ENCODE measurements at places on chromosomes 2 and 18.

DNA sequence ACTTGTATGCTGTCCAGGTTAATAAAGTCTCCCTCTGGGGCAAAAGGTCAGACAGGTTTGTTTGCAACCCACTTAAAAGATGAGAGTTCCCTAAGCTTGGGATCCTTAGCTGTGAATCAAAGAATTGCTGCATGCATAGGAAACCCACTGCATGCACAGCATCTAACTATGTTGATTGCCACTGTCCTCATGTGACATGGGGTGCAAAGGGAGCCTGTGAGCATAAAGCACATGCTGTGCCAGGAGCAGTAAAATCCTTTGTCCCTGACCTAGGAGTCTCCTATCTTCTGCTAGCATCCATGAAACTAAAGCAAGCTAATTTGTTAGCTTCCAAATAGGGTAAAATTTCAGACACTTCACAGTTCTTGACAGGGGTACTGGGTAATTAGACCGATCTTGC, 13.8 kb downstream of the METTL4 start:
- no peak for DNase-seq

DNA sequence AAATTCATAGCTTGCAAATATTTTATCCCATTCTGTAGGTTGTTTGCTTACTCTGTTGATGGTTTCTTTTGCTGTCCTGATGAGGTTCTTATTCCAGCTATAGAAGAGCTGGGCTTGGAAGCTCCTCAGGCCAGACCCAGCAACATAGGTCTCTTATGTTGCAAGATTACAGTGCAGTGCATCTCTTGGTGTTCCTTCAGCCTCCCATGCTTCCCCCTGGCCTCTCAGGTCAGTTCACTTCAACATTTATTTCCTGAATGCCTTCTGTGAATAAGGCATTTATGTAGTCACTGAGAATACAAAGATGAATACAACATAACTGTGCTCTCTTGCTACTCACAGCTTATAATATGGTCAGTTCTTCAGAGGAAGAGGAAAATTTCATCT, 179.0 kb upstream of the SLC39A10 start:
- DNase-seq: no peak

- DNase-seq: no peak
Observed at GRCh38 chr18:9764011-9764481, 55.9 kb downstream of the RAB31 start.

DNA sequence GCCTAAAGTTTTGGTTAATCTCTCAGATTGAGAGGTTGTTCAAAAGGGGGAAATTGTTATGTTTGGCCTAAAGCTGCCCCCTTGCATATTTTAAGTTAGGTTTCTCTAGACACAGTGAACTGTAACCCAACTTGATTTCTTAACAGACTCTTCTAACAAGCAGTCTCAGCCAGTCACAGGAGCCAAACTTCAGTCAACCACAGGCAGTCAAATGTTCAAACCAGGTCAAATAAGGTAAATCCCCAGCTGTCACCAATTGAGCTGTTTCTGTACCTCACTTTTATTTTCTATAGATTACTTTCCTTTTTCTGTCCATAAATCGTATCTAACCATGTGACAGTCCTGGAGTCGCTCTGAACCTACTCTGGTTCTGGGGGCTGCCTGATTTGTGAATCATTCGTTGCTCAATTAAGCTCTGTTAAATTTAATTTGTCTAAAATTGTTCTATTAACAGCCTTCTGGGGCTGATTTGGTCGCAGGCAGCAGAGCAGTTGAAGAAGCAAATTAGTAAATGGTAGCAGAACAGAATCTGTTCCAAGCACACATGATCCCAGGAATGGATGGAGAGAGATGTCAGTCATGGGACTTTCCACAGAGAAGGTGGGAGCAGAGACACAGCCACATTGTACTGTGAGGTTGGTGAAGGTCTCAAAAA, 16.4 kb upstream of the NFU1 start:
- DNase-seq: no peak

DNA sequence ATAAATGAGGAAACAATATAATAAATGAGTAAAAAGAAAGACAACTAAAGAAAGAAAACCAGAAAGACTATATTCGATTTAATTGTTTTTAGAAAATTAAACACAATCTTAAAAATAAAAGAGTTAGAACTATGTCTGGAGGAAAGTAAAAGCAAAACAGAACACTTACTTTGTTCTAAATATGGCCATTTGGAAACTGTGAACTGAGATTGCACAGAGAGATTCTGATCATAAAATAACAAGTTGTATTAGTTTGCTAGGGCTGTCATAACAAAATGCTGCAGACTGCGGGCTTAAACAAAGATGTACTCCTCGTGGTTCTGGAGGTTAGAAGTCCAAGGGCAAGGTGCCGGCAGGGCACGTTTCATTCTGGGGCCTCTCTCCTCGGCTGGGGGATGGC, 128.1 kb upstream of the AQP4 start:
- no peak for DNase-seq

- DNase-seq: no peak
Observed at GRCh38 chr2:39368846-39369245, 68.2 kb downstream of the MAP4K3 start.

DNA sequence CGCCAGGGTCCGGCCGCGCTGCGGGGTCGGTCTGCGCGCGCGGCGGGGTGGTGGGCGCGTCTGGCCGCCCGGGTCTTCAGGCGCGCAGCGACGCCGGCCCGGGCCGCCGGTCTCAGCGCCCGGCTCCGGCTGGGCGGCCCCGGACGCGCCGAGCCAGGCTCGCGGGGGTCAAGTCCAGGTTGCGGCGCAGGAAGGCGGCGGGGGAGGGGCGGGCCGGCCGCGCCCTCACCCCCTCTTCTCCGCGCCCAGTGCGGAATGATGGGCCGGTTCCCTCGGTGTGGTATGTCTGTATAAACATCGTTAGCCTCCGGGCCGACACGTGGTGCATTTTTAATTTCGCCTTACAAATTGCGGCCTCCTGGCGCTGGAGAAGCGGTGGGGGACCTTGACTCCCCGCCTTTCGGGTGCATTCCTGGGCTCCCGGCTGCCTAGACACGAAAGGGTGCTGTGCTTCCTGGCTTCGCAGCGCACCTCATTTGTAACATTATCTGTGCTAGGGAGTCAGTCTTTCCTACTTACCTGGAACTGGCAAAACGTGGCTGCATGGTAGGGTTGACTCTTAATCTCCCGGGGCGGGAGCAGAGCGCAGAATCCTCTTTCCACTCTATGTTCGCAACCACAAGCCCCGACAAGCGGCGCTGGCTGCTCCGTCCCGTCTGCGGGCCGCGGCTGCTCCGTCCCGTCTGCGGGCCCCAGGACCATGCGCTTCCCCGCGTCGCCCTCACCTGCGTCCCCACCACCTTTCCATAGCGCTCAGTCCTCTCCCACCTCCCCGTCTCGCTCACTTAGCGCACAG, 69.0 kb downstream of the CTAGE1 start:
- DNase-seq: no peak

DNA sequence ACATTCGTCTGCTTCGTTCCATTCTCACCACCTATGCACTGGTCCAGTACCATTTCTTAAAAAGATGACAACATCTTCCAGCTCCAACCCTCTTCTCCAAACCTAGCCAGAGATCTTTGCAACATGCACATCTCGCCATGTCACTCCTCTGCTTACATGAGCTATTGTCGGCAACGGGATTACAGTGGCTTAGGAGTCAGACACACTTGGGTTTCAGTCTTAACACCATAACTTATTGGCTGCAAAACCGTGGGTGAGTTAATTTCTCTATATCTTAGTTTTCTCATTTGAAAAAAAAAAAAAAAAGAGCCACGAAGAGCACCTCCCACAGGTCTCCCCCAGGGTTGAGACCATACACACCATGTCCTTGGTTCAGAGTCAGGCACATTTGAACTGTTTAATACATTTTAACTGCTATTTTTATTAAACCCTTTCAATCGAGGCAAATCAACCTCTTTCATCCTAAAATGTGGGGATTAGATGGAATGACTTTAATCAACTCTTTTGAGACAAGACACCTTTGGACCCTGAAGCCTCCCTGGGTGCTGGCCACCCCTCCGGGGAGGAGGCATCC, 889 bp downstream of the ANKRD29 start:
- DNase-seq: no peak

DNA sequence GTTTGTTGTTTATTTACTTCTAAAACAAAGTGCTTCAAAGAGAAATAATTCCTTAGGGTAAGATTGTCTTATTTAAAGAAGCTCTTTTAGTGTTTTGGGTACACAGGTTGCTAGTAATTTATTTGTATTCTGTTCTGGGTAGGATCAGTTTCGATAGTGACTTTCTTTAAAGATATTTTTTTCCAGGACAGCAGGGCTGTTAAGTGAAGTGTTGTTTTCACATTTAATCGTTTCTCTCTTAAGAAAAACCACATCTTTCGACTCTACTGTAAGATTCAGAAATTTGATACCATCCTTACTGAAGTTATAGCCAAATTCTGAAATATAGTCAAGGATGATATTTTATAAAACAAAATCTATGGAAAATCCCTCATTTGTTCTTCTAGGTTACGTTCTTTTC, 17.8 kb downstream of the TNFRSF11A start:
- DNase-seq: no peak

DNA sequence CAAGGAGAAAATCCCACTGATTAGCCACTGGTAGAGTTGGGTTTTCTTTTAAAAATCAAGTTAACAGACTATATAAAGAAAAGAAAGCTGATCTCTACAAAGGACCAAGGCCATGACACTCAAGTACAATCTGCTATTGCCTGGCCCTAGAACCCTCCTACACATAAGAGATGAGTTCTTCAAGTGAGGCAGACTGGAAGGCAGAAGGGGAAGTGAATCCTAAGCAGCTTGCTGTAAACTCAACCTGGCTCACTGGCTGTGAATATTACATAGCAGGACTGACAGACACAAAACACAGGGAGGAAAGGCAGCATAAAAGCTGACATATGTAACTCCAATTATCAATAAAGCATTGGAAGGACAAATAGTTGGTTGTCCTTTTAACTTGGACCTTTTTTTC, 65.4 kb downstream of the TRIP12 start:
- no peak for DNase-seq
